RPMI7951 (cell line): ENCODE measurements at places on chromosomes 3 and 15.

DNA sequence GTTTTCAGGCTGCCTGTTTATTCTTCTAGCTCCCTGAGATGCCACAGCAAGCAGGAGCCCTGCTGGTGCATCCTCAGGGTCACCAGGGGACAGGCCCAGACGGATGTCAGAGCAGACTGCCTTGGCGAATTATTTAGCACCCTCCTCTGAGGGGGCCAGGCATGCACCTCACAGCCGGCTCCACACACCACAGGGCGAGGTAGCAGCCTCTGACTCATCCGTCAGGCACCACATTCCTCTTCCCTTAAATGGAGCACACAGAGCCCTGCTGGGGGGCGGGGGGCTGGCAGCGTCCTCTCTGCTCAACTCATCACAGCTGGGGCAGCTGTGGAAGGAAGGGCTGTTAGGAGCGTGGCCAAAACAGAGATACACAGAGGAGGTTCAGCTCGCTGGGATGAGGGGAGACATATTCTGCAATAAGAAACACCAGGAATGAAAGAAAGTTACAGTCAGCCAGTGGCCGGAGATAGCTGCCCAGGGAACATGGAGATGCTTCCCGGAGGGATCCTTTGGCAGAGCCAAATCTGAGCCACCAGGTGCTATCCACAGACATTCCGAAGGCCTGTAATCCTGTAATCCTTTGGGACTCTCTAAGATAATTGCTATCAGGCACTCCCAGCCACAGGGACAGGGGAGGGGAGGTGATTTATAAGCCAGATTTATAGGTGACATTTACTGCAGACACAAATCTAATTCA lies 13.9 kb upstream of the PRICKLE2 start:
- DNase-seq = peak; percentile 99

DNA sequence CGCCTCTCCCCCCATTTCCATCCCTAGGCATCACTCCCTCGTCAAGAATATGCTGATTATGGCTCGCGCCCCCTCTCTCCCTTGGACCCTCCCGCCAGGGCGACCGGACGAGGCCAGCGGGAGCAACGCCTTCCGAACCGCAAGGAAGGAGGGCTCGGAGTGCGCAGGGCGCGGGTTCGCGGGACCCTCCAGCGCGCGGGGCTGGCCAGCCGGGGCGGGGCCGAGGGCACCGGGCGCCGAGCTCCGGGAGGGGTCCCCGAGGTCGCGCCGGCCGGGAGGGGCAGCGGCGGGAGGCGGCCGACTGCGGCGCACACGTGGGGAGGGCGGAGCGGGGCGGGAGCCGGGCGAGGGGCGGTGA lies 483 bp downstream of the EHD4 start:
- DNase-seq = peak; percentile 10

DNA sequence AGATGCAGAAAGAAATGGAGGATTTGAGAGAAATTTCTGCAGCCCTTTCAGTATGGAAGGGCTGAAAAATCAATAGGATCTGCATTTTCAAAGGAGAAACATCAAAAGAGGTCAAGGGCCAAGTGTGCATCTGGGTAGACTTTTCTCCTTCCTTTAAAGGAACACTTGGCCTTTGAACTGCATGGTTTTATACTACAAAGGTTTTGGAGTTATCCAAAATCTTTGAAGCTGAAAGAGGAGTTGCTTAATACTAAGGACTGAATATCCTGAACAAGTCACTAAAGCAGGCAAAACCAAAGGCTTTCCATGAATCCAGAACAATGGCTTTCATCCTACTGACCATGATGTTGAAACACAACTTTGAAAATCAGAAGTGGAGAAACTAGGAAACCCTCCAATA lies 553.7 kb upstream of the LMCD1 start:
- no peak for DNase-seq

DNA sequence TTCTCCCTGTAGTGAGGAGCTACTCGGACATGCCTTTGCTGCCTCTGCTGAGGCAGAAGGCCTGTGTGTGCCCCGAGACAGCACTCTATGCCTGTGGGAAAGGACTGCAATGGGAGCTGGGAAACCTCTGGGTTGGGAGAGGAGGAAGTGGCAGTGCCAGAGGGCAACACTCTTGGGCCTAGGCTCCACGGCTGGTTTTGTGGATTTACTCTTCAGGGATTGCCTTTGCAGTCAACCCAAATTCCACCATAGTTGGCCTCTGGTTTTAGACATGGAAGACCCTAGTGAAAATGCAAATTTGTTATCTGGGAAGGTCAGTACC lies 46.8 kb downstream of the ITGA11 start:
- DNase-seq = peak; percentile 48

GRCh38 chr3:107928084-107928445 lies 162.8 kb downstream of the CD47 start:
- DNase-seq = peak; percentile 55

DNA sequence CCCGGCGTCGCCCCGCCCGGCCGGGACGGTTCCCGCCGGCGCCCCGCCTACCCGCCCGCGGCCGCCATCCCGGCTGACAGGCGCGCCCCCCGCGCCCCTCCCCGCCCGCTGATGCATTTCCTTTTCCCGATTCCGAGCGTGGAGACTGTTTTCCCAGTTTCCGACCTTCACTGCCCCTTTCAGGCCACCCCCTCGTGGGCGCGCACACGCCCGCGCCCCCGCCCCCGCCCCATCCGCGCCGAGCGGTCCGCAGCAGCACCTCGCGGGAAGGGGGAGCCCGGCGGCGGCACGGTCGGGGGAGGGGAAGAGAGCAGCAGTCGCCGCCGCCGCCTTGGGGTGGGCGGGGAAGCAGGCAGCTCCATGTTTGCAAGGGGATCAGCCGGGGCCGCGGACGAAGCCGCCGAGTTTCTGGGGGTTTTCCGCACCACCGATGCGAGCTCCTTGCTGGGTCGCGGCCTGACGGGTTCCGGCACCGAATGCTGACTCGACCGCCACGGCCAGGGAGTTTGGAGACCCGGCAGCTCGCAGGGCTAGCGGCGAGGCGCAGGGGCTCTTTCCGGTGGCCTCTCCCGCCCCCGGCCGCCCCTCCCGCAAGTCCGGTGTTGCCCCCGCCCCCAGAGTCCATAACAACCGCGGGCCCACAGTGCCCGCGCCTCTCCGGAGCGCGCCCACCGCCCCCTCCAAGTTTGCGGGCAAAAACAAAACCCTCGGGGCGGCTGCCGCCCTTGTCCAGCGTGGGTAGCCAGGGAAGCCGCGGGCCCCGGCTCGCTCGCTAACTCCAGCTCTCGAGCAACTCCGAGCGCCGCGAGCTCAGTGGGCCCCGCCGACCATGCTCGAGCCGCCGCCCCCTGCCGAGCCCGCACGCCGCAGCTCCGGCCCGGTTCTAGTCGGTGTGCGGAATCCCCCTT lies 3.2 kb upstream of the SIN3A start:
- DNase-seq = peak; percentile 37

DNA sequence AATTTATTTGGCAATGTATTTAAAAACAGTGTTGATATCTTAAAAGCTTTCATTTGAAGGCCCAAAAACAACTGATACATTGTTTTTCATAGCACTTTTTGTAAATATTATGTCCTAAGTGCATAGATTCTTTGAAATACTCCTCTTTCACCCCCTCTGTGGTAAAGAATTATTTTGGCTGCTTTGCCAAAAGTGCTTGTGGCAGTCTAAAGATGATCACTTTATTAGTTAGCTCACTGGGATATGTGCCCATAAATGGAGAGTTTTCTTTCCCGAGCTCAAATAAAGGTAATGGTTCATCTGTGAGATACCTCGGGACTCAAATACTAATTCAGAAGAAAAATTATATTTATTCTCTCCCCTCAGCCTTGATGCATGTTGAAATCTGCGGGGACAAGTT lies 16.7 kb downstream of the AKAP13 start:
- no peak for DNase-seq

DNA sequence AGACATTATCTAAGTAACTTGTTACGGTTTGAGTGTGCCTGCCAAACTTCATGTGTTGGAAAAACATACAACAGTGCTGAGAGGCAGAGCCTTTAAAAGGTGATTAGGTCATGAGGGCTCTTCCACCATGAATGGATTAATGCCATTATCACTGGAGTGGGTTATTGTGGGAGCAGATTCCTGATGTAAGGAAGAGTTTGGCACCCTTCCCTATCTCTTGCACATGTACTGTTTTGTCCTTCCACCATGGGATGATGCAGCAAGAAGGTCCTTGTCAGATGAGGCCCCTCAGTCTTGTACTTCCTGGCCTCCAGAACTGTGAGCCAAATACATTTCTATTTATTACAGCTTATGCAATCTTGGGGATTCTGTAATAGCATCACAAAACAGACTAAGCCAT lies 413.9 kb downstream of the EPHA3 start:
- no peak for DNase-seq

- peak; percentile 57 for DNase-seq
Measured at GRCh38 chr3:29764041-29764440, 483.2 kb downstream of the RBMS3 start.

- no peak for DNase-seq
Measured at GRCh38 chr3:166809520-166809919, 570.6 kb downstream of the ZBBX start.
